ENCODE measurements at places on chromosomes 1 and 21.

DNA sequence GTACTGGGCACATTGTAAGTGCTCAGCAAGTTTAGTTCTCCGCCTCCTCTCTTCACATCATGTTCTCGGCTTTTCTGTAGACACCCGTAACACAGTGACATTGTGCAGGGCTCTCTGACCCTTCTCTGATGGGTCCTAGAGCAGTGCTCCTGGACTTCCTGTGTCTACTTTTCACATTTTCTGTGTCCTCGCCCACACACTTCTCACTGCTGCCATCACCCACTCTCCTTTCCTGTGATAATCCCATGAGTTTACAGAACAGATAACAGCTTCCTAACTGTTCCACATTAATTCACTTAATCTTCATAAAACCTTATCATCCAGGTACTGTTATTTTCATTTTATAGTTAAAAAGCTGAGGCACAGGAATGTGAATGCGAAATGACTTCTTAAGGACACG, 13.2 kb upstream of the DMRTA2 start:
- DNase-seq: no peak

- peak; percentile 40 for DNase-seq
Observed at GRCh38 chr21:46021398-46021797, 39.8 kb downstream of the COL6A1 start.

DNA sequence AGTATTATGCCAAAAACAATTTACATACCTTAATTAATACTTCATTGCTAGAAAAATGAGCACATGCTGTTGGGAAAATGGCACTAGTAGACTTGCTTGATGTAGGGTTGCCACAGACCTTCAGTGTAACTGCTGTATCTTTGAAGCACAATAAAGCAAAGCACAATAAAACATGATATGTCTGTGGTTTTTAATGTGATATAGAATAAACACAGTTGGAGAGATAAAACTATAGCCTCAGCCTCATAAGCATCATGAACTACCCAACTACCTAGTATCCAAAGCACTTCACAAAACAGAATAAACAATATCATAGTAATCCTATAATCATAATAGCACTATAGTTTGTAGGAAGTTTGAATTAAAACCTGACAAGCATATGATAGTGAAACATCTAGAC, 143.5 kb downstream of the SYT14 start:
- DNase-seq: no peak

GRCh38 chr1:154465621-154466195, 36.3 kb upstream of the TDRD10 start:
- no peak for DNase-seq

- DNase-seq: peak; percentile 58
Observed at GRCh38 chr1:19799230-19800075, at the start of gene TMCO4. Gene TMCO4, minus strand, starts transcription at chr1:19799916. Its CDS starts 19,158 bp downstream, at chr1:19780758.

DNA sequence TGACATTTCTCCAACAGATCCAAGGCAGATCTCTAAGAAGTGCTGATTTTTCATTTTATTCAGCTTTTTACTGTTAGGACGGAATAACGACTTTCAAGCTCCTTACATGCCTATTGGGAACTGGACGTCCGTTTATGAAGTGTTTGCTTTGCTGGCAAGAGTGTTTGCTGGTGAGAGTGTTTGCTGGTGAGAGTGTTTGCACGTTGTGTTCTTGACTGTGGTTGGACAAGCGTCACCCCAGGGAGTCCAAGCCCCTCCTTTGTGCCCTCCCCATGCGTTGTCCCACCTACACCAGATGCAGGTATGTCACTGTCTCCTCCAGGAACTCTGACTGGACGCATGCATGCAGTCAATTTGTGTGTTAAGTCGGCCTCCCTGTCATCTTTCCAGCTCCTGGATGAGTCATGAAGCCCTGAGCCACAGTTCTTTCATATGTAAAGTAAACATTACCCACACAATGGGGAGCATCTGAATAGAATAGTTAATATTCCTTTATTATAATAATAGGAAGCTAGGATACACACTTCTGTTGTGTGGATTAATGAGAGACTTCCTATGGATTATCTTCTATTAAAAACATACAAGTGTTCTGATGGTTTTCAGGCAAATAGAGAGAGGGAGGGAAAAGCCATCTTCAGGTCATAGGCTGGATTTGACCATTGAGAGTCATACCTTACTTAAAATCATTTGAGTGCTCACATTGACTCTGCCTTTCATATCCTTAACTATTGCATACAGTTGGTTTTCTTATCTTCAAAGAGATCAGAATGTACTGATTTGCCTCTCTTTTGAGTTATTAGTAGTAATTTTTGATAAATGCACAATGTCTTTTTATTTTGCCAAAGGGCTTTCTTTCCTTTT, 119.2 kb downstream of the GALNT2 start:
- DNase-seq: no peak

DNA sequence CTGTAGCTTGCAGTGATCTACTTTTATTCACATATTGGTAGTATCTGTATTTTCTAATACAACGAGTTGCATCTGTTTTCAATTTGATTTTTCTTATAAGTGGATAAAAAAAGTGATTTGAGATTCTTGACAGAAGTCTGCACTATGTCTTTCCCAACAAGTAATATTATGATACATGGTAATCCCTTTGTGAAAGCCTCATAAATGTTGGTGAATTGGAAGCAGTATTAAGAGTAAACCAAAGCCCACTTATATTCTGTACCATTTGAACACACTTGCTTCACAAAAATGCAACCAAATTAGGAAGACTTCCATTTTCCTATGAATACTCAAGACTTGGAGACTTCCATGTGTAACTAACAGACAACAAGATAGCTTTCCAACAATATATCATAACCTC, 172.0 kb downstream of the HMCN1 start:
- no peak for DNase-seq

DNA sequence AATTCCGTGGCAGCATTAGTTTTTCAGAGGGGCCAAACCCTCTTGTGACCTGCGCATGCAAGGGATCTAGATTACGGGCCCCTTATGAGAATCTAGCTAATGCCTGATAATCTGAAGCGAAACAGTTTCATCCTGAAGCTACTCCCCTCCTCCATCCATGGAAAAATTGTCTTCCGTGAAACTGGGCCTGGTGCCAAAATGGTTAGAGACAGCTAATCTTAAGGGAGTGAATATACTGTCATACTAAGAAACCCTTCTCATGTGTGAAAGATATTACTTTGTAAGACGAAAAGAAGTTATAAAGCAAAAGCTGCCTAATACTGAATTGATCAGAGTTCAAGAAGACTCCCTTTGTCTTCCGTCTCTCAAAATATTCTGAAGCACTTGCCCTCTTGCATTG, 166.3 kb downstream of the DUSP10 start:
- no peak for DNase-seq

DNA sequence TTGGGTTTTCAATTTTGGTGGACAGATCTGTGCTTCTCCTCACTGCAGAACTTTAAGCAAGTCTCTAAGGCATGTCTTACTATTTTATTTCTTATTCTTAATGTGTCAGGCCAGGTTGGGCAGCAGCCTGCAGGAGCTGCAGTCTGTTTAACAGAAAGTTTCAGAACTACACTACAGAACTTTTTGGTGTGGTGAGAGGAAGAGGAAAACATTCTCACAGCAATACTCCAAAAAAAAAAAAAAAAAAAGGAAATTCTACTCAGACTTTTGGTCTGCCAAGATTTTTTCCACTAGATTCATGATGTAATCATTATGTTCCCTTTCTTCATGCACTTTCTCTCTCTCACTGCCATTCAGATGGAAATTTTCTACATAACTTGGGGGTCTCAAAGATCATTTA, 255.2 kb downstream of the COL11A1 start:
- DNase-seq: no peak

DNA sequence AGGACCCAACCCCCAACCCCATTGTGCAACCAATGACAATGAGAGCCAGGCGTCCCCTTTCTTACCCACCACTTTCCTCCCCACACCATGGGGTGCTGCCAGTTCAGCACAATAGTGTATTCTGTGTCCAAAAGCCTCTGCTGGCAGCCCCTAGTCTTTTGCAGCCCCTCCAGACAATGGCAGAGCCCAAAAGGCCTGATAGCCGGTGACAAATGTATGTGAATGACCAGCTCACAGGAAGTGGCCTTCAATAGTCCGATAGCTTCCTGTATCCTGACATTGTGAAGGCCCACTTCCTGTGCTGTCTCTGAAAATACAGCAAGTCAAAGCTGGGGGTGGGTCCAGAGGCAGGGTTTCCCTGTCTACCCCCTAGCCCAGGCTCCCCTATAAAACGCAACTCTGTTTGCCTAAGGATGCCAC, 16.6 kb downstream of the SMIM12 start:
- DNase-seq: no peak

DNA sequence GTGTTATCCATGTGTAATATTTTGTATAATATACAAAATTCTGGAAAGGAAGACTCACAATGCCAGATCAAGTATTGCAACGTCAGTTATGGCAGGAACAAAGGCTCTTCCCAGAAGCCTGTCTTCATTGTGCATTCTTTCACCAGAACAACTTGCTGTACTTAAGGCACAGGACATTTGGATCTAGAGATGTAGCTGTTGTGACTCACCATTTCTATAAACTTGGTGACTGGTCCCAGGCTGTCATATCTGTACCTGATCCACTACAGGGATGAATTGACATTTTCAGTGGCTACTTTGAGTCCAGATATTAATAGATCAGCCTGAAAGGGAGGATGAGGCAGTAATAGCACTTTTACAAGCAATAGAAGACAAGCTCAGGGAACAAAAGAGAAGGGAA, 299.8 kb downstream of the DISC1 start:
- DNase-seq: no peak

- DNase-seq: no peak
Observed at GRCh38 chr1:91948501-91949355, 473 bp upstream of the BRDT start.

DNA sequence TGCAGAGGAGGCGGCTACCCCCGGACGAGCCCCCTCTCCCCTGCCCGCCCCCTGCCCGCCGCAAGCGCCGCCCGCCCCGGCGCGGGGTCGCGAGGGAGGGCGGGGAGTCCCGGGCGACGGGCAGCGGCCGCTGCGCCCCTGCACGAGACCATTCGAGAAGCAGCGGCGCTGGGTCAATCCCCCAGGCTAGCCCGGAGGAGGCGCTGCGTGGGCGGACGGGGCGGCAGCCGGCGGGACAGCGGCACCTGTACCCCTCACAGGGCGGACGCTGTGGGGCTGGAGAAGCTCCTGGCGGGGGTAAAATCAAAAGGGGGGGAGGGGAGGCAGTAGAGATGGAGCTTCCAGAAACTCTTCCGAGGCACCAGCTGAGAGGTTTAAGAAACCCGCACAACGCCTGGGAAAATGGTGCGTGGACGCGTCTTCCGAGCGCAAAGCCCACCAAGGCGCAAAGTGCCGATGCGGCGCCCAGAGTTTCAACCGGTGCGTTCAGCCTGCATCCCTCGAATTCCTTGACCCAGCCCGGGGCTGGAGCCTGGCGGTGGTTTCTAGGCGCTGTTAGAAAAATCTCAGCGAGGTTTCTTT, at the start of gene PLPPR5:
TSS of gene PLPPR5 (minus strand) at position 1 of the 582 bp plus-strand sequence. CDS start 190 bp downstream, outside the sequence.
- DNase-seq: peak; percentile 47

- no peak for DNase-seq
Observed at GRCh38 chr1:204073837-204074273, 940 bp downstream of the SOX13 start.

GRCh38 chr1:115164484-115164883, 75.2 kb upstream of the TSPAN2 start:
- no peak for DNase-seq

DNA sequence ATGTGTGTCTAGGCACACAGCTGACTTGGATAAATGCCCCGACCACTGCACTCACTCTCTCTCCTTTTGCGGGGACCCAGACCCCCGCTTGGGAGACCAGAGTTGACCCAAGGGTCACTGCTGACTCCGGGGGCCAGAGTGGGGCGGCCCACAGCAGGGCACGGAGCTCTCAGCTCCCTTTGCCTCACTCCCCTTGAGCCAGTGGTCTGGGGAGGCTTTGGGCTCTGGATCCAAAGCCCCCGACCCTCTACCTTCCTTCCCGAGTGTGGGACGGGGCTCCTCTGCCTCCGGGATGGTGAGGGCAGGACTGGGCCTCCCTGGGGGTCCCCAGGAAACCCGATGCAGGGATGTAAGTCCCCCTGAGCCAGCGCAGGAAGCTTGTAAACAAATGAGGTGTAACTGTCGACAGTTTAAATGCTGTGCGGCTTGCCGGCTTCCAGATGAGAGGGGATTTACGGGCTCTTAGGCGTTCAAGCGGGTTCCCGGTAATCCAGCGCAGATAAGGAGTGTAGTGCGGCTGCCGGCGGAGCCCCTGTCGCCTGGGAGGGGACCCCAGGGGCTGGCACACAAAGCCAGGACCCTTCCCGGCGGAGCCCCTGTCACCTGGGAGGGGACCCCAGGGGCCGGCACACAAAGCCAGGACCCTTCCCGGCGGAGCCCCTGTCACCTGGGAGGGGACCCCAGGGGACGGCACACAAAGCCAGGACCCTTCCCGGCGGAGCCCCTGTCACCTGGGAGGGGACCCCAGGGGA, 7.4 kb downstream of the ACTRT2 start:
- DNase-seq: peak; percentile 30

GRCh38 chr1:155026588-155026987, 7.0 kb downstream of the DCST2 start:
- DNase-seq: no peak

- DNase-seq: peak; percentile 87
Observed at GRCh38 chr1:2135441-2135841, 59.1 kb downstream of the FAAP20 start.

- DNase-seq: peak; percentile 70
Observed at GRCh38 chr21:41621513-41621912, 113.6 kb upstream of the TMPRSS2 start.

GRCh38 chr21:45050797-45051489, 23.4 kb upstream of the ADARB1 start:
- no peak for DNase-seq

GRCh38 chr1:44775930-44776729, 790 bp downstream of the RPS8 start:
- no peak for DNase-seq

DNA sequence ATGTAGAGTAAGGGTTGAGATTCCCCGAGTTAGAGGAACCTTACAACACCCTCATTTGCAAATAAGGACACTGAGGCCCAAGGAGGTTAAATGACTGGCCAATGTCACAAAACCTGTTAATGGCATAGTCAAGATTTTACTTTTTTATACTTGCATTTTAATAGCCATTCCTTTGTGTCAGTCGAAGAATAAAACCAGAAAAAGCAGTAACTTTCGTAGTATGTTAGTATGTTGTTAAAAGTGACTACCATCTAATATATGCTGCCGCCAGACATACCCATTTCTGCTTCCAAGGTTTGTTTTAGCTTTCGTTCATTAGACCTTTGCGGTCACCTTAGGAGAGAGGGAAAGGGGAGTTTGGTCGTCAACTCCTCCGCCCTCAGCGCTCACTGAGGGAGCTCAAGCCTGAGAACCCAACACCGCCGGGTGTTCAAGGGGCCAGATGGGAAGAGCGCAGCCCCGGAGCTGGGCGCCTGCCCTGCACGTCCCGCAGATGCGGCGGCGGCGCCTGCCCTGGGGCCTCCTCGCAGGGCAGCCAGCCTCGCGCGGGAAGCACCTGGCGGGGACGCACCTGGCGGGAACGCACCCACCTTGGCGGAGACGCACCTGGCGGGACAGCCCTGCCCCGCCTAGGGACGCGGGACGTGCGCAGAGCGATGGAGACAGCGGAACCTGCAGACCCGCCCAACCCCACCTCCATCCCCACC, 466 bp downstream of the VPS26C start:
- DNase-seq: peak; percentile 75

DNA sequence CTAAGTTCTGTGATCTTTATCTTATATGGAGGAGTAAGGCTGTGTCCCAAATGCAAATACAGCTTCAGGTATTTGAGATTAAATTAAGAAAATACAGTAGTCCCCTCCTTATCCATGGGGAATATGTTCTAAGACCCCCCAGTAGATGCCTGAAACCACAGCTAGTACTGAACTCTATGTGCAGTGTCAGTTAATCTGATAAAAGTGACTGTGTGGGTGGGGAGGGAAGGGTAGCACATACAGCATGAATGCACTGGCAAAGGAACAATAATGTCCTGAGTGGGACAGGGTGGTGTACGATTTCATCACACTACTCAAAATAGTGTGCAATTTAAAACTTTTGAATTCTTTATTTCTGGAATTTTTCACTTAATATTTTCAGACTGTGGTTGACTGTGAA, 83.1 kb downstream of the HS2ST1 start:
- no peak for DNase-seq

All from right forelimb (tissue), 1 donor.